Activated CD4-positive, alpha-beta T cell treated with anti-CD3 and anti-CD28 coated beads, Interleukin-2, amount 50 U/mL, for 24 hours (primary cell): ENCODE measurements at places on chromosomes 6 and 20.

DNA sequence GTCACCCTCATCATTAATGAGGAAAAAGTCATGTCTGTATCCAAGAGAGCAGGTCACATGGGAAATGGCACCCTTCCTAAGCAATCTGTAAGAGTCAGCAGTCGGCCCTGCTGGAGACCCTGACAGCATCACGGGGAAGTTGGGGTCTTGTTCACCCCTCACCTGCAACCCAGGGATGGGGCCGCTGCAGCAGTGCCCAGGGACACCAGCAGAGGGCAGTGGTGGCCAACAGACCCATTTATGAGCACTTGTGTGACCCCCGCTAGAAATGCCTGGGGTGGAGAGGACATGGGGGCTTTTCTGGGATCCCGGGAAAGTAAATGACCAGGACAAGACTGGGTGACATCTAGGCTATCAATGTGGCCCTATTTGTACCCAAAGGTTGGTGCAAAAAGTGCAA lies 35.9 kb downstream of the ANKRD60 start:
- DNase-seq: peak; percentile 4

- DNase-seq: no peak
Measured at GRCh38 chr6:145115638-145116037, 619.7 kb downstream of the EPM2A start.

DNA sequence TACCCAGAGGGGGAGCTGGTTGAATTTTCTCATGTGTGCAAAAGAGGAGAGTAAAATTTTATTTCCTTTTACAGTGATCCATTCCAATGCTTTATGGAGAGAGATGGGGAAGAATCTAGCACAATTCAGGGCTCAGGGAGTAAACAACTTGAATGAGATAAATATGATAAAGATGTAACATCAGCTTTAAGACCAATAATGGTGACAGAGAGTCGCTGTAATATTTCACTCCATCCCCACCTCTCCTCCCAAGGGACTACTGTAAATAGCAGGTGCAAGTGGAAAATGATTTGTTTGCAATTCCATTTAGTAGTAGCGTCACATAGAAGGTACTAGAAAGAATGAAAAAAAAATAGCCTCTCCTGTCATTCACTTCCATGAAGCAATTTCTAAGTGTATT lies 4.8 kb downstream of the CRISP3 start:
- no peak for DNase-seq

DNA sequence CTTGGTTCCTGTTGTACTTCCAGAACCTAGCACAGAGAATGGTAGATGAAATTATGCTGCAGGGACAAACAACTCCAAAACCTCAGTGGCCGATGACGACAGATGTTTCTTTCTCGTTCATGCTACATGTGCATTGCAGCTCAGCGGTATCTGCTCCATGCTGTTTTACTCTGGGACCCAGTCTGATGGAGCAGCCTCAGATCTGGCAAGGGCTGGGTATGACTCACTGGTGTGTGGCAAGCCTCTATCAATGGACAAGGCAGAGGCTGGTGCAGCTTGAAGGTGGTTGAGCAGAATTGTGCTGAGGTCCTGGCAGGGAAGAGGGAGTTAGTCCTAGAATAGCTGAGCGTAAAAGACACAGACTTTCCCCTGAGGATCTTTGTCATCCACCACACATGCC lies 10.3 kb upstream of the BLCAP start:
- DNase-seq: no peak

DNA sequence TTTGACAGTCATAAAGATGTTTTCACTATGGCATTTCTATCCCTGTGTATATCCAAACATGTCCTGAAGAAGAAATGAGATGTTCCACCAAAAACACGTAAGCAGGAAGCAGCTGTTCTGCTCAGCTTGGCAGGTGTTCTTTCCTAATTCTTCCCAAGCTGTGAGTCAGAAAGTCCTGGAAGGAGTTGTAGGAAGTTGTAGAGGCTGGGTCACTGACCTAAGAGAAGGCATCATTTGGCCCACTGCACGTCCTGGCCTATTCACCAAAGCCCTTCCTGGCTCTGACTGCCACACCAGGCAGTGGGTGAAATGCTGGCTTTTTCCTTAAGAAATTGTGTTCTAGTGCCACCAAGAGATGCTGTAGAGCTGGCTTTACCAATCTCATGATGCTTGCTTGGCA lies 40.3 kb downstream of the STX11 start:
- no peak for DNase-seq

DNA sequence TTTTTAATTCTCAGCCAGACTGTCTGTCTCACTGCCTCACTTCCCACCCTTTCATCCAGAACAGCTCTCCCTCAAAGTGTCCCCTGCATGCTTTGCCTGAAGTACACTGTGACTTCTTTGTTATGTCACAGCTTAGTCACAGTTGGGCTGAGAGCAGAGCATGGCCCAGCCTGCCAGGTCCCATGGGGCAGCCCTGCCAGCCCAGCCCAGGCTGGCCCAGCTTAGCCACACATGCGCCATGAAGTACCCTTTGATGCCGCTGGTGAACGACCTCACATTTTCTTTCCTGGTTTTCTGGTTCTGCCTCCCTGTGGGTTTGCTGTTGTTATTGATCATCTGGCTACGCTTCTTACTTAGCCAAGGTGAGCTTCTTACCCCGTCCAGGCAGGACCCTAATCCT lies at the start of gene ADIG:
TSS of gene ADIG (plus strand) at position 185 of the 400 bp plus-strand sequence. CDS start at position 239, 54 bp downstream.
- DNase-seq: no peak

DNA sequence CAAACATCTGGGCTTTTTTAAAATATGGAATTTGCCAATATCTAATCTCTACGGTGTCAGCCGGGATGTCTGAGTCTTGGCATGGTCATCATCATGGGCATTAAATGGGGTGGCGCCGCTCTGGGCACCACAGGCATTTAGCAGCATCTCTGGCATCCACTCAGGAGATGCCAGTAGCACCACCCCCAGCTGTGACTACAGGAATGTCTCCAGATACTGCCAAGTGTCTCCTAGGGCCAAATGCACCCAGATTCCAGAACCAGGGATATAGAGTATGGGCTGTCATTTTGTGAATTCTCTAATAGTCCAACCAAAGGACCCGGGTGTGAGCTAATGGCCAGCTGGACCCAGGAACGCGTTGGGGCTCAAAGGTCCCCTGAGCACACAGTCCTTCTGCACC lies 361.0 kb downstream of the TAF4 start:
- no peak for DNase-seq

- no peak for DNase-seq
Measured at GRCh38 chr6:37056439-37057127, 51.1 kb downstream of the FGD2 start.

GRCh38 chr20:63273635-63274380 lies 1.2 kb downstream of the ARFGAP1 start:
- DNase-seq: no peak

- no peak for DNase-seq
Measured at GRCh38 chr6:100300221-100300736, 164.4 kb downstream of the SIM1 start.

DNA sequence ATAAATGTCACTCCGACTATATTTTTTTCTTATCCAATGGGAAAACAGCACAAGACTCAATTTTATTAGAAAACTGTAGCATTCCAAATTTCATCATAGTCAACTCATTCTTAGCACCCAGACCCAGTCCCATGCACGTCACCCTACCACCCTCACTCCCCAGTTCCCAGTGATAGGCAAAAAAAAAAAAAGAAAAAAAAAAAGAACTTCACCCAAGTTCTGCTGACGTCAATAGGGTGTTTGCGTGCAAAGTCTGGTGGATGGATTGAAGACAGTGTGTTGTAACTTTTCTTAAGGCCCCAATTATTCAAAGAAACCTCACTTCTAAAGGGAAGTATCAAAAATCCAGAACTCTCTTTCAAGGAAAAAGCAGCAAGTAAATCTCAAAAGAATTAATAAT lies 213.9 kb upstream of the PRDM1 start:
- no peak for DNase-seq

DNA sequence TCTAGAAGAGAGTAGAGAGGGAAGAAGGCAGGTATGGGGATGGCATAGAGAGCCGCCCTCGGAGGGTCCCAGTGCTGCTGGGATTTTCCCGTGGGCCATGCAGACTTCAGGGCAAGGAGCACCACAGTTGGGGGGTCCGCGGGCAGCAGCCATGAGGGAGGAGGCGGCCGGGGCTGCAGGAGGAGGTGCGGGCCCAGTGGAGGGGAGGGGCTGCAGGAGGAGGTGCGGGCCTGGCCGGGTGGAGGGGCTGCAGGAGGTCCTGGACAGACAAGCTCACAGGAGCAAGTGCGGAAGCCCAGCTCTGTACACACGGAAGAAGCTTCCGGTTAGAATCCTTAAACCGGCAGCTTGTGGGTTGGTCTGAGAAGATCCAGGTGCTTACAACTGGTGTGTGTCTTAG lies 34.6 kb upstream of the CHRNA4 start:
- no peak for DNase-seq

GRCh38 chr20:36086767-36087166 lies 67.8 kb upstream of the EPB41L1 start:
- no peak for DNase-seq

- DNase-seq: no peak
Measured at GRCh38 chr6:131223416-131223815, 88.1 kb downstream of the AKAP7 start.

DNA sequence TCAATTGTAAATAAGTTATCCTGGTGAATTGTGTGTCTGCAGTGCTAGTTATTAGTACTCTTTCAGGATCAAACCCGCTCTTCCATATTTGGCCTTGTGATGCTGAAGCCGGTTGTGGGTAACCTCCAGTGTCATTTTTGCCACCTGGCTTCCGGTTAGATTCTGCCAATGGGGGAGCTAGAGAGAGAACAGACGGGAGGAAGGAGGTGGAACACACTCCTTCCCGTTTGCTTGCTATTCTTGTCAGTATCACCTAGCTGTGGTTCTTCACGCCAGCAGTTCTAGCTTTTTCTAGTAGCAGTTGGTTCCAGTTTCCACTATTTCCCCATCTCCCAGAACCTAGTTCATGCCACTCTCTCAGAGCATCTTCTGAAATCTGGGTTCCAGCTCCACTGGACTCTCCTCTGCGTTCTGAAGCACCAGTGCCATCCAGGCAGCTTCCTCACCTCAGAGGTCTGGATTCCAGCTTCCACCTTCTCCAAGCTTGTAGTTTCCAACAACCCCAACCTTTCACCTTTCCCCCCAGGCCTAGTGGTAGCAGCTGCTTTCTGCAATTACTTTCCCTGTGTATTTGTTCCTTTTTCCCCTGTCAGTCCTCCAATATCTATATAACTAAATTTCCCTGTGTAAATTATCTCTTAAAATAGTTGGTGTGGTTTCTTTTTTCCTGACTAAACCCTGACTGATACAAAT lies 46.9 kb upstream of the LOC128125822 start:
- DNase-seq: no peak

DNA sequence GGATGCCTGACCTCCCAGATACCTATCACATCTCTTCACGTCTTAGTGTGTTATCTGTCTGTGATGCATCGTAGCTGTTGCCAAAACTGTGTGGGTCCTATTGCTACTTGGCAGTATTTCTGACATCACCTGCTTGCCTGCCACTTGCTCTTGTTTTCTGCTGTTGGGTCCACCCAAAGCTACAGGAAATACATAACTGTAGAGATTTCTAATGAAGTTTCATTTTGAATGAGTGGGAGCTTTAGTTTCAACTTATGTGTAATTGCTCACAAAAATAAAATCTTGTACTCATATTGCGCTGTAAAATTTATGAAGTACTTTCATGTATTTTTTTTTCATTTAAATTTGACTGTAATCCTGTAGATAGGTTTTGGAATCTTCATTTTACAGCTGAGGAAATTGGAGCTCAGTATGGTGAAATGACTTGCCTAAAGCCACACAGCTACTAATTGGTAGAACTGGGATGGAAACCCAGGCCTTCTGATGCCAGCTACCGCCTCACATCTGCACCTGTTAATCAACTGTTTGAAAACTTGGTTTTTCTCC lies 113.6 kb upstream of the MAN1A1 start:
- no peak for DNase-seq

DNA sequence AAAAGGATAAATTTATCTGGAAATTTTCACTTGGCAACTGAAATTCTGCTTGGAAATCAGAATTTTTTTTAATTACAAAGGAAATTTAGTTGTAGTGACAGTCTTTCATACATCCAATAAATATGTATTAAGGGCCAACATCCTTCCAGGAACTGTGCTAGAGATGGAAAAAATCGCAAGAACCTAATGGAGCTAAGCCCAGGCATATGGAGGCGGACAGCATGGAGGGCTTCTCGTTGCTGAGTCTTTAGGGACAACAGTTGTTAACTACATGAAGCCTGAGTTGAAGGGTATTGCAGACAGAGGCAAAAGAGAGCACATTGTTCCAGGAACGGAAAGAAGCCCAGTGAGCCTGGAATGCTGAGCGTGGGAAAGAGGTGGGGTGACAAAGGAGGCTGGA lies 208.9 kb downstream of the IBTK start:
- no peak for DNase-seq

DNA sequence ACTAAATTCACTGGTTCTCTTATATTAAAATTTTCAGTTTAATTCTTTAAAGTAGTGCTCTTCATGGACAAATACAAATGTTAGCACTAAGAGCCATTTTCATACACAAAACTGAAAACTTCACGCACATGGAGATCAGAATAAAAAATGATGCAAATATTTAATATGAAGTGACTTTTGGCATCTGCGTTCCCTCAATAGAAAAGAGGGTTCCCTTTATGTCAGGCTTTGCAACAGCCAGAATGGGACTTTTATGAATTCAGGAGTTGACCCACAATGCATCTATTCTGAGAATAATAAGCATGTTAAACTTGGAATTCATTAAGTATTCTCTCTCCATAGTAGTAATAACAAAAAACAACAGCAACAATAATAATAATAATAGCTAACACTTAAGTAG lies 125.8 kb downstream of the INSM1 start:
- DNase-seq: no peak

DNA sequence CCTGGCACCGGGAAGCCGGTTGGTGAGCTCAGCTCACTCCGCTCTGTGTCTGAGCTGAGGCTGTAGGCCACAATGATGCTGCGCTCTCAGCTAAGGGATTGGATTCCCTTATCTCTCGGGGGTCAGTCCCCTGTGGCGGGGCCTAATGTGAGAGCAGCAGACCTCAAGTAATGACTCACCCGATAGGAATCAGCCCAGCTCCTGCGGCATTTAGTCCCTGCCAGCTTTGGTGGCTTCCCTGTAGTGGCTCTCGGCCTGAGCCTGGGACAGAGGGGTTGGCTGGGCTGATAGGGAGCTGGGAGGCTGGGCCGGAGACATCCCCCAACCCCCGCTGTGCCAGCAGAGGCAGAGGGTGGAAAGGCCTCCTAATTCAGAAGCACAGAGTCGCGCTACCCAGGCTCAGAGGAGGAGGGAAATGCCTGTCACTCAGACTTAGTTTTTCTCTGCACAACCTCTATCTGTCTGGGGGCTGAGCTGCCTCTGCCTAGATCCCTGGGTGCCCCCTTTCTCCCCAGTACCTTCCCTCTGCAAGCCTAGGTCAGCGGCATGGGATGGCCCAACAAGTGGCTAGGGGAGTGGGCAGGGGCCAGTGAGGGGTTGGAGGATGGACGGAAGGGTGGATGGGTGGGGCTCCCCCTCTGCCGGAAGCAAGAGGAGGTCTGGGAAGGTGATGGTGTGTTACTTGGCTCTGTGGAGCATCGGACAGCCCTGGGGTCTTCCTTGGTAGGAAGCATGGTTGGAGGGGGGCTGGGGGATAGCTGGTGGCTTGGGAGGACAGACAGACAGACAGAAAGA lies 92.2 kb downstream of the CDH22 start:
- DNase-seq: no peak
